ENCODE measurements at places on chromosomes 11 and 22.

DNA sequence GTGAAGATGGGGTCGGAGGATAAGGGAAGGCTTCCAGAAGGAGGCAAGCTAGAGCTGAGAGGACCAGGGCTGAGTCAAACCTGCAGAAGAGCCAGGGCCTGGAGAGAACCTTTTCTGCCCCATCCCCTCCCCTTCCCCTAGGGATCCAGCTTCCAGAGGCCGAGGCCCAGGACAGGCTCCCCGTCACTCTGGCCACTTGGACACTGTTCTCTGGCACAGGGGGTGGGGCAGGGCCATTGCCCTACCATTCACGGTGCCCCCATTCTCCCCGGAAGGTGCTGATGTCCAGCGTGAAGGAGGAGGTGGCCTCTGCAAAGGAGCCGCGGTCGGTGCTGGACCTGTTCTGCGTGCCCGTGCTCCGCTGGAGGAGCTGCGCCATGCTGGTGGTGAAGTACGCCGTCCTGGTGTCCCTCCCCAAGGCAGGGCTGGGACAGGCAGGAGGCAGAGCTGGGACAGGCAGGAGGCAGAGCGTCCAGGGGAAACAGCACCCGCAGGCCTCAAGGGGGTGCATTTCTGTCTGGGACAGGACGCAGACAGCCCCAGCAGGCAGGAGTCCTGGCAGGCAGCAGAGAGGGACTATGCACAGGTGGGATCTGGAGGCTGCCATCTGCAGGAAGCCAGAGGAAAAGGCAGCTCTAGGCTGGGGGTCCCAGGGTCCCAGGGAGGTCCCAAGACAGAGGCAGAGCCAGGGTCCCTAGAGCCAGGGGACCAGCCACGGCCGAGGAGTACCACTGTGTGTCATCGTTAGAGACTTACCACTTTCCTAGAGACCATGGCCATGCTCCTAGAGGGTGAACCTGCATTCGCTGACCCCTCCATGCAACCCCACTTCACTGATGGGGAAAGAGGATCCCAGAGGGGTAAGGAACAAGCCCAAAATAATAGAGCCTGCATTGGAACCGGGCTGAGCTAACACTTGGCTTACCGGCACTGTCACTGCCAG, 25.8 kb upstream of the SLC22A12 start:
- DNase-seq: no peak

DNA sequence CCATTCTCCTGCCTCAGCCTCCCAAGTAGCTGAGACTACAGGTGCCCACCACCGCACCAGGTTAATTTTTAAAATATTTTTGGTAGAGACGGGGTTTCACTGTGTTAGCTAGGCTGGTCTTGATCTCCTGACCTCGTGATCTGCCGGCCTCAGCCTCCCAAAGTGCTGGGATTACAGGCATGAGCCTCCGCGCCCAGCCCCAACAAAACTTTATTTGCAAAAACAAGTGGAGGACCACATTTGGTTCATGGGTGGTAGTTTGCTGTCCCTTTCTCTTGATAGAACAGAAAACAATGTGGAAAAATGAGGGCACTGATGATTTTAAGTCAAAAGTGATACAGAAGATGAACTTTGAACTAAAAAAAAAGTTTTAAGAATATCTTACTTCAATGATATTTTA, 121.8 kb upstream of the SERPIND1 start:
- no peak for DNase-seq

- no peak for DNase-seq
These were observed 94.9 kb downstream of the PRR5L start for GRCh38 chr11:36390963-36391471.

GRCh38 chr11:130644187-130644586, 195.7 kb downstream of the ADAMTS15 start:
- no peak for DNase-seq

DNA sequence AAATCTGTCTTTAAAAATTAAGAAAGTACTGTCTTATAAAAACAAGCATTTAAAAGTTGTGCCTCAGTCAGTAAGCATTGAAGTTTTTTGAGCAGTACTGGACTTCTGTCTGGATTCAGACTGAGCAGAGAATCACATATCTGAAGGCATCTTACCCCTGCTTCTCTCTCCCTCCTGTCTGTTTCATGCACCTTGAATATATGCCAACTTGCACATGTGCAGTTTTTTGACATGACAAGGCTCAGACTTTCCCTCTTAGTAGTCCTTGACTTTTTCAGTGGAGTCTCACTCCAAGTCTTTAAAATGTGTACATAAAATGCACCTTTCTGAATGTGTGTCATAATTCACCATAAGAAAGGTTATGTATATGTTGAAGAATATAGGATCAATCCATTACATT, 19.8 kb downstream of the SPECC1L start:
- no peak for DNase-seq

GRCh38 chr11:105177658-105178057, 38.1 kb upstream of the CARD18 start:
- DNase-seq: no peak

- DNase-seq: no peak
These were observed 61.6 kb upstream of the LINC01488 start for GRCh38 chr11:69419662-69420395.

- no peak for DNase-seq
These were observed 113.0 kb downstream of the PTPRJ start for GRCh38 chr11:48093323-48093722.

DNA sequence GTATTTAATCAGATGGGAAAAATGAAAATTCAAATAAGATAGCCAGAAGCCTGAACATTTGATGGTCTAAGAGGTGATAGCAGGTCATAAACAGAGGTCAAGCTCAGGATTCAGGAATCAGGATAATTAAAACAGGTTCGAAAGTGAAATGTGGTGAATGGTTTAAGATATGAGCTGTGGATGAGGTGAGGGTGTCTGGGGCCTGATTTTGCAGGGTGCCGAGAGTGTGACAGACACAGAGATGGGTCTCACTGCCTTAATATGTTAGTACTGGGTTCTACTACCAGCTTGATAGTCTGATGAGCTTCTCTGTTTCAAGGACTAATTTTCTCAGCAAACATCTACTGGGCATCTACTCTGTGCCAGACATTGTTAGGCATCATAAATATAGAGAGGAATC, 19.9 kb upstream of the EMSY start:
- no peak for DNase-seq

GRCh38 chr22:33314316-33314715, 256.1 kb upstream of the SYN3 start:
- no peak for DNase-seq

GRCh38 chr11:73537969-73538368, 59.9 kb downstream of the FAM168A start:
- DNase-seq: no peak

DNA sequence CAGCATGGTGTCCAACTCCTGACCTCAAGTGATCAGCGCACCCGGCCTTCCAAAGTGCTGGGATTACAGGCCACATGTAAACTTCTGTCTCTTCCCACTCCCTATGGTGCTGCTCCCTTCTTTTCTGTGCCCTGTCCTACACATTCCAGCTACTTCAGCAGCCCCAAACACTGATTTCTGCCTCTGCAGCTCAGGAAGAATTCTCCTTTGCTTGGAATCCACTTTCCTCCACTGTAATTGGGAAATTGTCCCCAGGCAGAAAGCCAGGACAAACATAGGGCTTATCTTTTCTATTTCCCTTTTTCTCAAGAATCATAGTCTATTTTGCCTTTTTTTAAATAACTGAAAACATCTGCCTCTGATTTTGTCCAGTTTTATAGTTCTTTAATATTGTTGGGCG, 21.3 kb upstream of the DRG1 start:
- no peak for DNase-seq

- DNase-seq: no peak
These were observed 93.1 kb upstream of the MTMR2 start for GRCh38 chr11:96016978-96017502.

- DNase-seq: no peak
These were observed 558.5 kb downstream of the MIAT start for GRCh38 chr22:27215871-27216270.
